ENCODE measurements at places on chromosomes 3 and 15. TPM values are rescaled to one million over a fixed set of nuclear protein-coding genes. Genes with fewer than 3 reads are reported as not detected.

The ROBO2 gene
- 1.9 TPM for total RNA-seq

DNA sequence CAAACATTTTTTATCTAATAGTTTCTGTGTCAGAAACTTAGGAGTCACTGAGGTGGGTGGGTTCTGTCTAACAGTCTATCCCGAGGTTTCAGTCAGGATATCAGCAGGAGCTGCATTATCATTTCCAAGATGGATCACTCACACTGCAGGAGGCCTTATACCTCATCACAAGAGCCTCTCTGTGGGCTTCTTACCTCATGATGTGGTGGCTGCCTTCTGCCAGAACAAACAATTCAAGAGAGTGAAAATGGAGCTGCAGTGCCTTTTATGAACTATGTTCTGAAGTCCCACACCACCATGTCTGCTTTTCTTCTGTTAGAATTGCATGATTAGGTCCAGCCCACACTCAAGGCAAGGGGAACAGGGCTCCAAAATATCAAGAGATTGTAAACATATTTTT is 27.9 kb downstream of the RFX7 start:
- peak; percentile 49 for DNase-seq
- H3K27ac ChIP-seq = peak overlapping the region; percentile 29
- H3K36me3 ChIP-seq = no peaks in the 10 kb centered on the region
- no peak overlapping the region for H3K4me3 ChIP-seq

The AGBL1 gene
- 0.07 TPM for total RNA-seq

GRCh38 chr3:189229196-189229828 is 57.5 kb downstream of the TPRG1 start:
- no peak overlapping the region for H3K27ac ChIP-seq
- no peak overlapping the region for H3K4me3 ChIP-seq
- no peaks in the 10 kb centered on the region for H3K27me3 ChIP-seq
- peaks cover 5% of the 10 kb centered on the region for H3K4me1 ChIP-seq
- no peaks in the 10 kb centered on the region for H3K36me3 ChIP-seq

GRCh38 chr15:55791551-55792400 is 48.8 kb upstream of the PRTG start:
- no peak overlapping the region for H3K27ac ChIP-seq
- no peaks in the 10 kb centered on the region for H3K36me3 ChIP-seq
- peak overlapping the region; percentile 31 for H3K4me3 ChIP-seq
- DNase-seq = no peak

DNA sequence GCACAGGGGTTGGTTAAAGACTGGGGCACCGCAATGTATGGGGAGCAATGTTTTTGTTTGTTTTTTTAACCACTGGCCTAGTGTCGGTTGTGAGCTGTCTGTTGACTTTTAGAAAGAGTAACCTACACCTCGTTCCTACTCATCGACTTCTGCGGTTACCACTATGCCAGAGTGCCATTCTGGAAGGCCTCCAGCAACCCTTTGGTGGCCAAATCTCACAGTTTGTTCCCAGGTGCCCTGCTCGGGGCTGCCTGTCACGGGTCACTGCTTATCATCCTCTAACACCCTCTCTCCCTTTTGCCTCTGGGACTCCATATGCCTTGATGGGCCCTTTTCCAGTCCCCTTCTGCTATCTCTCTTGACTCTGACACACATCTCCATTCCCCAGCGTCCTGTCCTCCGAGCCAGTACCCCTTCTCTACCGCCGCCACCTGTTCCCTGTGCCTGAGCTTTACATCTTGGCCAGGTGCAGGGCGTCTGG is 290.4 kb upstream of the C2CD4B start:
- peaks cover 8% of the 10 kb centered on the region for H3K4me1 ChIP-seq
- no peaks in the 10 kb centered on the region for H3K27me3 ChIP-seq
- peaks cover 9% of the 10 kb centered on the region for H3K36me3 ChIP-seq
- H3K27ac ChIP-seq = no peak overlapping the region
- H3K4me3 ChIP-seq = no peak overlapping the region

DNA sequence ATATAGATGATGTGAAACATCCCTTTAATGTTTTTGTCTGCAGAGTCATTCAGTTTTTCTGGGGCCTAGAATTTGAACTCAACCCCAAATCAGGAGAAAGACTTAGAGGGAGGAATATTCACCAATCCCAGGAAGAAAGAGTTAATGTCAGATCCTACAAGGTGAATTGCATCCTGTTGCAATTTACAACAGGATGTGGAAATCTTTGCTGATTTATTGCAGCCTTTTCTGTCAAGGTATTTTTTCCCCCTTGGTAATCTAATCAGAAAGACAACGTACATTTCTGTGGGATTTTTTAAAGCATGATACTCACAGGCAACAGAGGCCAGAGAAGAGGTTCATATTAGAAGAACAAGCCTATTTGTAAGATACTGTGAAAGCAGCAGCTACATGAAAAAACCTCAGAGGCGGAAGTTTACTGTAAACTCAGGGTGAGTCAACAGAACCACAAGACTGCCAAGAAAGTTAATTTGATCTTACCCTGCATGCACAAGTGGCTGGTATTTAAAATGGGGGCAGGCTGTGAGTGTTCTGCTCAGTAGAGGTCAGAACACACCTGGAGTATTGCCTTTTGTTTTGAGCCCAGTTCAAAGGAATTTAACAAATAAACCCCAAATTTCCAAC is 531.9 kb downstream of the AGBL1 start:
- H3K4me3 ChIP-seq = no peak overlapping the region
- no peak overlapping the region for H3K27ac ChIP-seq
- no peak for DNase-seq

The RETNLB gene
- total RNA-seq = not detected

DNA sequence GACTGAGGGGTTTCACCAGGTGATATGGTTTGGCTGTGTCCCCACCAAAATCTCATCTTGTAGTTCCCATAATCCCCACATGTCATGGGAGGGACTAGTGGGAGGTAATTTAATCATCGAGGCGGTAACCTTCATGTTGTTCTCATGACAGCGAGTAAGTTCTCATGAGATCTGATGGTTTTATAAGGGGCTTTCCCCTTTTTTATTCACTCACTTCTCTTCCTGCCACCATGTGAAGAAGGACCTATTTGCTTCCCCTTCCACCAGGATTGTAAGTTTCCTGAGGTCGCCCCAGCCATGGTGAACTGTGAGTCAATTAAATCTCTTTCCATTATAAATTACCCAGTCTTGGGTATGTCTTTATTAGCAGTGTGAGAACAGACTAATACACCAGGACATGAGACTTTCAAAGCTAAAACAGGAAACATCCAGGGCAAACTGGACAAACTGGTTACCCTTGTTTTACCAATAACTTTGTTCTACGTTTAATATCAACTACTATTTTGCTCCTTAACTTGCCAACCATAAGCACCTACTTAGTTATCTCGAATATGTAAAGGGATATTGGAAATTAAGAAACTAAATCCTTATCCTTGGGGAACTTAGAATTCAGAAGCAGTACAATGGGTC is 98.2 kb downstream of the MYH15 start:
- H3K4me3 ChIP-seq = no peak overlapping the region
- no peaks in the 10 kb centered on the region for H3K36me3 ChIP-seq
- H3K27me3 ChIP-seq = peaks cover 28% of the 10 kb centered on the region
- no peak overlapping the region for H3K27ac ChIP-seq
- H3K4me1 ChIP-seq = no peaks in the 10 kb centered on the region
- no peak for DNase-seq

DNA sequence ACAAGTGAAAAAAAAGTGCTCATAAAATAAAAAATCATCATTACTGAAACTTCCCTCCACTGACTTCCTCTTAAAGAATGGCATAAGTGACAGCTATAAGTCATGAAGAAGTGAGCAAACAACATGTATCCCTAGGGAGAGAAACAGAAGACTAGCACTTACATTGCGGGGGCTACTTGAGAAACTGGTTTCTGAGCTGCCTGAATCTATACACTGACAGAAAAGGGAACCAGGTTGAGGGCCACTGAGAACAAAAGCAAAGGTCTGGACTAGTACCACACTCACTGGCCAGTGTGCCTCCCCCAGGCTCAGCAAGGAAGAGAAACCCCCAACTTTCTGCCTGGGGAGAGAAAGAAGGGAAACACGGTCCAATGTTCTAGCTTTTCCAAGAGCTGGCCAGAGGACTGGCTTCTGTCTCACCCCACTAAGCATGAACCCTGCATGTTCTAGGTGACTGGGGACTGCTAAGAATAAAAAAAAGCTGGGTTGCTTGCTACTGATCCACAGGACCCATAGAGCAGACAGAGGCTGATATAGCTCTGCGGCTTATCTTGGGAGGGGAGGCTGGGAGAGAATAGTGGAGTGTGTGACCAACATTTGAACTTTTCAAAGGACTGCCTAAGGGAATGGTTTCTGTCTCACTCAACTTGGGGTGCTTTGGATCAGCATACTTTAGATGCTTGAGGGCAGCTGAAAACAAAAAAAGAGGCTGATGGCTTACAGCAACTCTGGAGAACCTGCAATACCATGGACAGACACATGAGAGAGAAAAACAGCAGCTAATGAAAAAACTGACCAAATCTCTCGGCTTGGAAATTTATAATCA is 8.1 kb downstream of the RAD18 start:
- no peaks in the 10 kb centered on the region for H3K27me3 ChIP-seq
- peaks cover 33% of the 10 kb centered on the region for H3K36me3 ChIP-seq
- H3K4me3 ChIP-seq = no peak overlapping the region
- no peaks in the 10 kb centered on the region for H3K4me1 ChIP-seq
- no peak for DNase-seq

DNA sequence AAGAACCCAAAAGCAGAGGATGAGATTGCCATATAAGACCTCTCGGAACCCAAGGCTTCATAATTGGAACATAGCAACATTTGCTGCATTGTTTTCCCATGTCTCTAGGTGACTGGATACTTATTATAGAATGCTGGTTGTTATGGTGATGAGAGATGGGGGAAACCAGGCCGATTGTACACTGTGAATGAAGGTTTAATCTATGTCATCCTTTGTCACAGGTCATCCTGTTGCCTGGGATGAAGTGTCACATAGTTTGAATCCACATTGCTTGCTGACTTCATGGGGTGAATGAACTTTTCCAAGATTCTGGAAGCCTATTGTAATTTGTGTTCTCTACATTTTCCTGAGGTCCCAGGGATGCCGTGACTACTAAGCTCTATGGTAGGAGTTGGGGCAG is 41.8 kb downstream of the CLEC3B start:
- H3K4me1 ChIP-seq = no peaks in the 10 kb centered on the region
- H3K4me3 ChIP-seq = no peak overlapping the region
- H3K36me3 ChIP-seq = no peaks in the 10 kb centered on the region
- H3K27me3 ChIP-seq = no peaks in the 10 kb centered on the region

- no peaks in the 10 kb centered on the region for H3K27me3 ChIP-seq
- peaks cover 4% of the 10 kb centered on the region for H3K4me1 ChIP-seq
- DNase-seq = no peak
These were observed 34.5 kb downstream of the SLC6A20 start for GRCh38 chr3:45761831-45762230.

DNA sequence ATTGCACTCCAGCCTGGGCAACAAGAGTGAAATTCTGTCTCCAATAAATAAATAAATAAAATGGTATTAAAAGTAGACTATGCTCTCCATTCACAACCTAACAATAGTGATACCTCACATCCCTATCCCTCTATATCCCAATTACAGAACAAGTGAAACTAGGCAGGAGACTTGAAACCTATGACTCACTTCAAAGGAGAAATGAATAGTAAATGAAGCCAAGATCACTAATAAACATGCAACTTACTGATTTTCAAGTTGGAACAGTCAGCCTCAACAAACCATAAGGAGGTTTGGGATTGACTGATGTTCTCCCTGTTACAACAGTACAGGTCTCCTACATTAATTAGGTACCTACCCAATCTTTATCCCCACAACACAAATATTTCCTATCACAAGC is 103.4 kb downstream of the GSK3B start:
- H3K36me3 ChIP-seq = peaks cover 4% of the 10 kb centered on the region
- H3K4me3 ChIP-seq = no peak overlapping the region
- DNase-seq = no peak
- H3K27ac ChIP-seq = no peak overlapping the region
- H3K4me1 ChIP-seq = no peaks in the 10 kb centered on the region

GRCh38 chr3:155791190-155791589 is 14.9 kb downstream of the C3orf33 start:
- no peaks in the 10 kb centered on the region for H3K36me3 ChIP-seq
- H3K4me3 ChIP-seq = no peak overlapping the region
- H3K27ac ChIP-seq = no peak overlapping the region
- no peaks in the 10 kb centered on the region for H3K4me1 ChIP-seq

GRCh38 chr3:55283441-55283925 is 203.6 kb downstream of the WNT5A start:
- no peaks in the 10 kb centered on the region for H3K4me1 ChIP-seq
- no peak overlapping the region for H3K27ac ChIP-seq
- no peaks in the 10 kb centered on the region for H3K36me3 ChIP-seq
- no peaks in the 10 kb centered on the region for H3K27me3 ChIP-seq
- no peak overlapping the region for H3K4me3 ChIP-seq

GRCh38 chr3:113249111-113249510 is 37.8 kb downstream of the BOC start:
- peak overlapping the region; percentile 67 for H3K27ac ChIP-seq
- H3K36me3 ChIP-seq = no peaks in the 10 kb centered on the region
- H3K4me3 ChIP-seq = no peak overlapping the region
- H3K4me1 ChIP-seq = peaks cover 9% of the 10 kb centered on the region

DNA sequence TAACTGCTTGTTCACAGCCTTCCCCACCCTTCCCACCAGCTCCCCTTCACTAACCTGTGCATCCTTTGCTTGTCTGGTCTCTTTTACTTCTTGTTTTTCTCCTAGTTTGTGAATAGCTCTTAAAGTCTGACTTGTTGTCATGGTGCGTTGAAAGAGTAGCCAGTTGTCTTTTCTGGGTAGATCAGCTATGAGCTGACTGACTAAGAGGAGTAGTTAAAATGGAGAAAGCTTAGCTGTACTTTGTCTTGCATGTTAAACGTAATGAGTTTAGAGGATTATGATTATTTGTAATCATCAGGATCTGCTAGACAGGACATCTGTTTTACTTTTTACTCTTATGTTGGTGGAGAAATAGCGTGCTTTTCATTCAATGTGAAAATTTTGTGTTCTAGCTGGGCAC is 35.9 kb downstream of the ATP2C1 start:
- H3K27me3 ChIP-seq = no peaks in the 10 kb centered on the region
- no peak overlapping the region for H3K27ac ChIP-seq
- H3K36me3 ChIP-seq = peaks cover 11% of the 10 kb centered on the region
- no peak for DNase-seq
- H3K4me1 ChIP-seq = peaks cover 6% of the 10 kb centered on the region

- no peaks in the 10 kb centered on the region for H3K36me3 ChIP-seq
- no peak for DNase-seq
- H3K27me3 ChIP-seq = no peaks in the 10 kb centered on the region
- H3K4me3 ChIP-seq = no peak within 1 kb of the TSS
These were observed at the start of gene CYP8B1 for GRCh38 chr3:42875325-42876151. CYP8B1 (minus strand) TSS chr3:42875879; CDS start chr3:42875816, 63 bp downstream.

GRCh38 chr3:122745369-122746021 is 48.1 kb downstream of the HSPBAP1 start:
- no peak for DNase-seq
- H3K4me1 ChIP-seq = no peaks in the 10 kb centered on the region
- peaks cover 25% of the 10 kb centered on the region for H3K36me3 ChIP-seq
- no peaks in the 10 kb centered on the region for H3K27me3 ChIP-seq
- H3K27ac ChIP-seq = no peak overlapping the region

- no peaks in the 10 kb centered on the region for H3K4me1 ChIP-seq
- H3K36me3 ChIP-seq = no peaks in the 10 kb centered on the region
- H3K4me3 ChIP-seq = no peak overlapping the region
These were observed 127.5 kb downstream of the CHST2 start for GRCh38 chr3:143247073-143247472.

The TPRA1 gene
- total RNA-seq = 24.8 TPM

Data from endodermal cell (in vitro differentiated cells).